ENCODE measurements at places on chromosomes 3 and 15. TPM values are rescaled to one million over a fixed set of nuclear protein-coding genes. Genes with fewer than 3 reads are reported as not detected.

Gene KBTBD12
- total RNA-seq = not detected

Gene IQCH
- total RNA-seq = 2.8 TPM

Gene MKRN2
- 30.1 TPM for total RNA-seq

Gene COL6A5
- not detected for total RNA-seq

Gene GABRA5
- total RNA-seq = not detected

Gene SMCO1
- total RNA-seq = not detected

Gene AGBL1
- total RNA-seq = 0.10 TPM

Gene CELSR3
- 6.9 TPM for total RNA-seq

Gene SMAD6
- 0.24 TPM for total RNA-seq

Gene ADGRG7
- total RNA-seq = not detected

Gene GRK7
- total RNA-seq = not detected

Gene TTLL3
- 49.6 TPM for total RNA-seq

Gene PLCL2
- 16.7 TPM for total RNA-seq

Gene CGNL1
- not detected for total RNA-seq

Gene POLQ
- total RNA-seq = 25.1 TPM

Gene RTP1
- not detected for total RNA-seq

Gene SPINK8
- total RNA-seq = not detected

Gene TMCO5A
- not detected for total RNA-seq

Gene ACTC1
- not detected for total RNA-seq

Gene TPRG1
- total RNA-seq = 11.5 TPM

Gene RHOV
- total RNA-seq = 0.53 TPM

Gene OIP5
- total RNA-seq = 13.0 TPM

Gene GOLGA8T
- 0.19 TPM for total RNA-seq

Gene IL5RA
- total RNA-seq = 0.74 TPM

Gene CKMT1A
- 0.33 TPM for total RNA-seq

Gene RETNLB
- total RNA-seq = not detected

Gene NR2E3
- not detected for total RNA-seq

Gene WDR53
- total RNA-seq = 20.9 TPM

Gene SLC38A3
- total RNA-seq = not detected

Gene COPG1
- total RNA-seq = 154 TPM

Gene UQCRC1
- total RNA-seq = 251 TPM

Gene GPR171
- total RNA-seq = 74.0 TPM

Gene GCSAM
- 11.7 TPM for total RNA-seq

Gene BLM
- total RNA-seq = 68.7 TPM

Gene SEMA5B
- total RNA-seq = not detected

Gene CADM2
- not detected for total RNA-seq

Gene CNTN6
- not detected for total RNA-seq

Gene ROPN1B
- total RNA-seq = not detected

Gene PAK6
- 0.69 TPM for total RNA-seq

Gene NEO1
- 8.3 TPM for total RNA-seq

Gene THPO
- total RNA-seq = not detected

Gene FOXL2NB
- total RNA-seq = not detected

Gene PLSCR2
- not detected for total RNA-seq

Gene LOXL1
- 2.5 TPM for total RNA-seq

Gene AP3B2
- 0.40 TPM for total RNA-seq

Gene DGKG
- total RNA-seq = 0.12 TPM

Gene PLA1A
- total RNA-seq = 0.31 TPM

Gene GOLGA8R
- total RNA-seq = 0.56 TPM

Gene ISLR
- total RNA-seq = not detected
